8988T (cell line): ENCODE measurements at places on chromosomes 2 and 18.

DNA sequence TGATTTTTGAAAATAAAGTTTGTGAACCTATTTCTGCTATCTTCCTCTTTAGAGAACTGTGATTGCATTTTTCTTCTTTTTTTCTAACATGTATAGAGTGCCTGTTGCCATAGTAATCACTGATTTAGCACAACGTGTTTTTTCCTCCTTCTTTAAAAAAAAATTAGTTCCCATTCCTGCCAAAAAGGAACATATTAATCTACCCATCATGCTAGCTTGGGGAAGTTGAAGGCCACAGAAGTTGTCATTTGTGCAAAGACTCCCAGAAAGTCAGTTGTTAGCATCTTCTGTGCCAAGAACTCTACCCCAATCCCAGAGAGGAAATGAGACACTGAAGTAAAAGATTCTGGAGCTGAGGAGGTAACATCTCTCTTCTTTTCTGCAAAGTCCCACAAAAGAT lies 57.3 kb downstream of the SLC8A1 start:
- DNase-seq, result no peak

DNA sequence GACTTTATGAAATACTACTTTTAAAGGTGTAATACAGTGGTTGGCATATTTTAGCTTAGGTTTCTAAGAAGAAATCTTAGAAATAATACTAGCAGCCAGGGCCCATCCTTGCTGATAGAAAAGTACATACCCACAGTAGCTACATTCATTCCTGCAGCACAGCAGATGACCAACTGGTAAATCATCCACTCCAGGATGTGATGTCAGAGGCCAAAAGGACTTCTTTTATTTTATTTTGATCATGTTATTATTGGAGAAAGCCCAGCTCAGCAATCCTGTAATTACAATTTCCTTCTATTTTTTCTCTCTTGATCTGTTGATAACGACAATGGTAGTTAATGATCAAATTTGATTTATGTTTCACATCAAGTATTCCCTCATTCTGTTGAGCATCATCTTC lies 18.0 kb upstream of the TTN start:
- no peak for DNase-seq

DNA sequence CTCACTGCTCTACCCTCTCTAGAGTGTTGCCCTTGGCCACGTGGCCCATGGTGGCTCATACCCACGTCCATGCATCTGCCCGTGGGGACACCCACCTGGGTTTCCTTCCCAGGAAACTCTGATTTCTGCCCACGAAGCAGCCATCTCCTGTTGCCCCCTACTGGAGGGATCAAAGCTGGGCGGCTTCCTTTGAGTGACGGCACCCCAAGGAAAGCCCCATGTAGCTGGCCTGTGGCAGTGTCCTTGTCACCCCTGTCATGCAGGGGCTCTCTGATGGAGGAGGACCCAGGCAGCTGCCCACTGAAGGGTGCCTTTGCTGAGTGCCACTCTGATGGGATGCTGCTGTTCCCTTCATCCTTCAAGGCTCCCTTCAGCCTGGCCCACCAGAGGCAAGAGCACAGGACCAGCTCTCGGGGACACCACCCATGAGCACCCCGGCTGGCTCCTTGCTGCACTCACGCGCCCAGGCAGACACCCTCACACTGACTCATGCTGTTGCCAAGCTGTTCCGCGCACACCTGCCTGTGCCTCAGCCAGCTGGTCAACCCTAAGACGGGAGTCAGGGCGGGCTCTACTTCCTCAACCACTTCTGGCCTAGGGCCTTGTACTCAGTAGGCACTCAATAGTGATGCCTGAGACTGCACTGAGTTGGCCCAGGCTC lies 101.1 kb downstream of the CTIF start:
- peak; percentile 58 for DNase-seq

DNA sequence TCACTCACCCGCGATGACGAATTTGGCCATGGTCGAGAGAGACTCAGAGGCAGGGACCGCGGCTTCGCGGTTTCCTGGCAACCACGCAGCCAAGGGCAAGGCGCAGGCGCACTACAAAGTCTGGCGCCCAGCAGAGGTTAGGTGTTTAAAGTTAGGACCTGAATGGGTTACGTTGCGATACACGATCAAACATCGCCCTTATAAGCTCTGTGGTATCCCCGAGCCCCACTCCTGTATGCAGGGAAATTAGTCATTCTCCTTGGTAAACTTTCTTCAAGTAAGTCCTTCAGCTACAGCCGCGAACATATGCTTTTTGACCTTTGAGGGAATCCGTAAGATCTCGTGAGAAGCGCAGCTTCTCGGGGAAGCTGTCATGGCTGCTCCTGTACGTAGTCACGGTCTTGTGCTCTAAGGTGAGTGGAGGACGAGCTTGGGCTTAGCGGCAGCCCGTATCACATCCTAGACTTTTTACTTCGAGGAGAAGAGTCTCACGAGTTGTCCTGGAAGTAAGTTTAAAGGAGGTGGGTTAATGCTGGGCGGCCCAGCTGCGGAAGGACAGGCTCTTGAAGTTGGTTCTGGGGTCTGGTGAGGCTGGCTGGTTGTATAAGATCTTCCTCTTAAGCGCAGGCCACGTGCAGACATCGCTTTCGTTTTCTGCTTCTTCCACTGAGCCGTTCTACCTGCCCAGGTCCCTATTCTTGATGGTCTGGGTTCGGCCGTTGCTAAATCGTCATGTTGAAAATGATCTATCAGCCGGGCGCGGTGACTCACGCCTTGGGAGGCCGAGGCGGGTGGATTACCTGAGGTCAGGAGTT lies at the start of the genes FASTKD2 and MDH1B:
Gene FASTKD2, plus strand, starts transcription at position 365 of the 815 bp plus-strand sequence. CDS start 1,088 bp downstream, outside the sequence.
Gene MDH1B, minus strand, starts transcription at position 87 of the 815 bp plus-strand sequence. Its CDS starts 57 bp downstream, at position 30.
- peak; percentile 33 for DNase-seq

DNA sequence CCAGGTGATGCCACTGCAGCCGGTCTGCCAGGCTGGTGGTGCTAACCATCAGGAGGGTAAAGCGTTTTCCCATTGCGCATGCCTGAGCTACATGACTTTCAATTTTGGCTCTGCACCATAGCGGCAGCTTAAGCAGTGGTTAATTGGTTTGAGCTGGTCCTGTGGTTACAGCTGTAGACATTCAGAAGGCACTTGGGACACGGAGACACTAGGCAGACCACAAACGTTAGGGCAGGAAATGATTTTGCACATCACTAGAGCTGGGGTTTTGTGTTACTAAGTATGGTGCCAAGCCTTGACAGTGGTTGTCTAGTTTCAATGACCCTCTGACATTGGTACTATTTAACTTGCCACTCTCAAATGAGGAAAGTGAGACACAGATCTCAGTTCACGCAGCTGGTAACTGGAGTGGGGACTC lies 28.9 kb upstream of the CNOT11 start:
- no peak for DNase-seq

DNA sequence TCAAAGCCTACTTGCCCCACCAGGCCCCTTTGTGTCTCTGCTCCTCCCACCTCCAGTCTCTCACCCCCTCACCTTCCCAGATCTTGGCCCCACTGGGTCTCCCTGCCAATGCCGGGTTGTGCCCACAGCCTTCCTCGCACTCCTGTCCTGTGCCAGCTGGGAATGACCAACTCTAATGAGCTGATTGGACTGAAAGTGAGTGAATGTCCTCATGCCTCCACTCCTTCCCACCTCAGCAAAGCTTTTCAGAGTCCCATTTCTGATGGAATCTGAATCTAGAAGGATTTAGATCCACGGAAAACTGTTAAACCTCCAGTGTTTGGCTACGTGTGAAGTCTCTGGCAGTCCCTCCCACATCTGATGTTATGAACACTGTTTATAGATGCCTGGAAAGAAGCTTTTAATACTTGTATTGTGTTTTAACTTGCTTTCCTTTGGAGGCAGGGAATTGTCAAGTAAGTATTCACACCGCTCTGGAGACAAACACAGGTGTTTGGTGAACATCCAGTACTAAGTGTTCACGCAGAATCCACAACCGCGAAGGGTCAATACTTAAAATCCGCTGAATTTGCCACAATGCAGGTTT lies 103.9 kb downstream of the RTN4 start:
- DNase-seq, result no peak

DNA sequence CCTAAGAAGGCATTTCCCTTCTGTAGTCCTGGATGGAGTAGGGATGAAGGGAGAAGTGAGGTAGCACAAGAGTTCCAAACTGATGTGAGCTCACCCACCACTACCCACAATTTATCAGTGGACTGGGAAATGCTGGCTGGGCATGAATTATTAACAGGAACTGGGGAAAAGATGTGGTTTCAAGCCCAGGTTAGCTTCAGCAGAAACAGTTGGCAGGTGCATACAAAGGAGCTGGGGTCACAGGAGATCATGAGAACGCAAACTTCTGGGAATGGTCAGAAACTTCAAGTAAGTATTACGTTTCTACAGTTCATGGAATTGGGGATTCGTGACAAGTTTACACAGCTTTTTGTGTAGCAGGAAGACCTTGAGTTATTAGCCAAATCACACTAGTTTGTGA lies 5.4 kb downstream of the CCDC141 start:
- DNase-seq, result no peak

DNA sequence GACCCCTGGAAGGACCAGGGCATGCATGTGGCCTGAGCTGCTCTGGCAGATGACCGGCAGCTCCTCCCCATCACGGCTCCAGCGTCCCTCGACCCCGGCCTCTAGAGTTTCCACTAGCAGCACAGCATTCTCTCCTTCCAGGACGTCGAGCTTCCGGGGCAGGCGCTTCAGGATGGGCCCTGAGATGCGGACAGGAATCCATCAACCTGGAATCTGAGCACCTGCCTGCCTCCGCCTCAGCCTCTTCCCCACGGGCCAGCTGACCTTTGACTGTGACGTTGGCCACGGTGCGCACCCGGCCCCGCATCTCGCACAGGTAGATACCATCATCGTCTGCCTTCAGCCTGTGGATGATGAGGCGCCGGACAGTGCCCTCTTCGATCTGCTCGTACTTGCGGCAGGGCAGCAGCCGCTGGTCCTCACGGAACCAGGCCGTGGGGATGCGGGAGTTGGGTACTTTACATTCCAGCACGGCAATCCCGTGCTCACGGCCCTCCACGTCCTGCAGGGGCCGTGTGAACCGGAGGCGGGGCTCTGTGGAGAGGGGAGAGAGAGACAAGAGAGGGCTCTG lies 3.5 kb downstream of the OBSL1 start:
- DNase-seq, result no peak

GRCh38 chr2:74221091-74221490 lies 22.7 kb downstream of the MTHFD2 start:
- no peak for DNase-seq

- DNase-seq, result no peak
Measured at GRCh38 chr2:102837626-102838198, 75.9 kb downstream of the TMEM182 start.

DNA sequence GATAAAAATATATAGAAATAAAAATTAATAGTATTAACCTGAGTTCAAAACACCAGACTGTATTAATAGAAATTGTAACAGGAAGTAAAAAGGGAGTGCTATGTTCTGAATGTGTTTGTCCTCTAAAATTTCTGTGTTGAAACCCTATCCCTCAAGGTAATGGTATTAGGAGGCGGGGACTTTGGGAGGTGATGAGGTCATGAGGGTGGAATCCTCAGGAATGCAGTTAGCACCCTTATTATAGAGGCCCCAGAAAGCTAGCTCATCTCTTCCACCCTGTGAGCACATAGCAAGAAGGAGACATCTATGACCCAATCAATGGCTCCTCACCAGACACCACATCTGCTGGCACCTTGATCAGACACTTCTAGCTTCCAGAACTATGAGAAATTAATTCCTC lies 124.5 kb downstream of the CMPK2 start:
- DNase-seq, result no peak

DNA sequence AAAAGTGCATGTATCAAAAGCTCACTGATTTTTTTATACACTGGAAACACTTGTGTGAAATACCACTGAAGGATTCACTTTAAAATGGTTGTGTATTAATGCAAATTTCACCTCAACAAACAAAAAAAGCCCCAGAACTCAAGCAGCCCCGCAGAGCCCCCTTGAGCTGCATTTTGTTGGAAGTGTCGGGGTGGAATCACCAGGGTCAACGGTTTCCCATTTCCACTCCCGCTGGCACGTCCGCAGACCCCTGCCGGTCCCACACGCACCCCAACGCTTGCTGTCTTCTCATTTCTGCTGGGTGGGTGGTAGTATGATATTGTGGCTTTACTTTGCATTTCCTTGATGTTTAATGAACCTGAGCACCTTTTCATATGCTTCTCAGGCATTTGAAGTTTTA lies 239.7 kb downstream of the FAM210A start:
- DNase-seq, result no peak

DNA sequence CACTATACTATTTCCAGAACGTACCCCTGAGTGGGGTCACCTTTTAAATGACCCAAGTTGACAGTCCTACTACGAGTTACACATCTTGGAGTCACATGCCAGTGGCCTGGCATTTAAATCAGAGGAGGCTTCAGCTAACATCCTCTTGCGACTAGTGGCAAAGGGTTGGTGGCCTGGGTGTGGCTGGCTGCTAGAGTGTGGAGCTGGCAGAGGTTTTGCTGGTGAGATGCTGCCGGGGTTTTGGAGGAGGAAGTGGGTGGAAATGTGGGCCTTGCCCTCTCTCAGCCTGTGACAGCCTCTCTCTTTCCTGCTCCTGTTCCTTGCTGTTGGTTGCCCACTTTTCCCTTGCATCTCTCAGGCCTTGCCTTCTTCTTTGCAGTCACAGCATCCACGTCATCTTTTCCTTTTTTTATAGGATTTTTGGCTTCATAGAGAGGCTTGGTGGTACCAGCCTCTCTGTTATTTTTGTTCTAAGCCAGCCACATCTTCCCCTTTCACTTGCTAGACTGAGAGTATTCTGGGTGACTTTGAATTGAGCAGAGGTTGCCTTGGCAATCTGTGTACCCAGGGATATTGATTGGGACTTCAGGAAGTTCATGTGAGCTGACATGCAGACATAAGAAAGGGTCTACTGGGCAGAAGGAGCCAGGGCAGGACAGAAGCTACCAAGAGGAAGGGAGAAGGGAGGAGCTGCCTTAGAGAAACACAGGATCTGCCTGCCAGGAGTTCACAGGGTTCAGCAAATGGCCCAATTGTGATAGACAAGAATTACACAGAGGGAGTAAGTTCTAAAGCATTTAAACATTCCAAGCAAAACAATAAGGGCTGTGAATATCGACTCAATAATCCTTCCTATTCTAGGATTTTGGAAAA lies 55.4 kb downstream of the CDC42EP3 start:
- no peak for DNase-seq

DNA sequence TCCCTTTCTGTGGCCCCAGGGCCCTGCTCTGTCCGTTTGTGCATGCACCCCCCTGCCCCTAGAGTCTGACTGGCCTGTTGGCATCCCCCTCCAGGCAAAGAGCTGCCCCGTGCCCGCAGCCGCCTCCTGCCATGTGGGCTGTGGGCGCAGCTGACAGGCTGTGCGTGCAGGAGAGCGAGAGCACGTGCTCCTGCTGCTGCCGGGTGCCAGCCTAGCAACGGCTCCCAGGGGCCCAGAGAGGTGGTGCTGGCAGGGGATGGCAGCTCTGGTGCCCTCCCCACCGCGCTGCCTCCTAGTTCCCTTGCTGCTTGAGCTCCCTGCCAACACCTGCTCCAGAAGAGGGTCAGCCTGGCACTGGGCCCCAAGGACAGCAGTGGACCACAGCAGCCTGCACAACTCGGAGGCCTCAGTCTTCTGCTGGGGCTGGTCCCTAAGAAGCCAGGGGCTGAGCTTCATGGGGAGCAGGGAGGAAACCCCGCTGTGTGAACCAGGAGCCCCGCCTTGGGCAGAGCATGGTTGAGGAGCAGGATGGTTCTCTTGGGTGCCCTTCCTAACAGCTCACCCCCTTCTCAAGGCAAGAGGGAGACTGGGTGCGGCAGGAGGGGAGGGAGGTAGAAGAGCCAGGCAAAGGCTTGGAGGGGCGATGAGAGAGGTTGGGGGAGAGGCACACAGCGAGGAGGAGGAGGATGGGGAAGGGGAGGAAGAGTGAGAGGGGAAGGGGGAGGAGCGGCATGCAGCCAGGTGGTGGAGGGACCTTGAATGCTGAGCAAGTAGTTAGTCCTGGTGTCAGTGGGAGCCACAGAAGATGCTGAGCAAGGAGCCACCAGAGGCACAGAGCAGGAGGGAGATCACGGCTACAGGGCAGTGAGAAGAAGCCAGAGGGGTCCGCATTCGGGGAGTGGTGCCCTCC lies 23.8 kb upstream of the PTMA start:
- DNase-seq, result no peak

GRCh38 chr18:54147439-54147838 lies 77.0 kb downstream of the MBD2 start:
- no peak for DNase-seq
